ENCODE measurements at places on chromosomes 12 and 14.

- DNase-seq: no peak
Observed at GRCh38 chr12:31887109-31887811, 72.0 kb upstream of the RESF1 start.

- no peak for DNase-seq
Observed at GRCh38 chr14:75547552-75548250, 25.4 kb downstream of the BATF start.

DNA sequence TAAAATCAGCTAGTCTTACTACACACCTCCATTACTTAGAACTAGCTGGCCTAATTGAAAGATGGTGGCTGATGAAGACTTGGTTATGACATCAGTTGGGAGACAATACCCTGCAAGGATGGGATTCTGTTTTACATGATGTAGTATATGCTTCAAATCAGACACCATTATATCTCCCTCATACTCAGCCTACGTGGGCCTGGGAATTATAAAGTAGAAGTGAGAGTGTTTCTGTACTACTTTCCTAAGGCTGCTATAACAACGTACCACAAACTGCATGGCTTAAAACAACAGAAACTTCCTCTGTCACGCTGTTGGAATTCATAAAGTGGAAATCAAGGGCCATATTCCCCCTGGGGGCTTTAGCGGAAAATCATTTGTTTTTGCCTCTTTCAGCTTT, 190.4 kb downstream of the PAH start:
- DNase-seq: no peak

DNA sequence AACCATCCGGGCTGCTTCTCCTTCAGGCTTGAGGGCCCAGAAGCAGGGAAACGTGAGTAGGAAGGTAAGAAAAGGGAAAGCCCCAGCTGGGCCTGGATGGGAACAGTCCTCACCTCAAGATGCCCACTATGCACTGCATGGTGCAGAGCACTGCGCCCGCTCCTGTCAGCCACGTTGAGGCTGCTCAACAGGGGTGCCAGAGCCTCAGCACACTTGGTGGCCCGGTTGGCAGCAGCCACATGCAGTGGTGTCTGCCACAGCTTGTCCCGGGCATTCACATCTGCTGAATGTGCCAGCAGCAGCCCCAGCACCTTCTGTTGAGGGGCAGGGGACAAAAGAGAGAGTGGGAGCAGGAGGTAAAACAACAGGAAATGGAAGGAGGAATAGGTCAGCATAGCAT, 2.5 kb downstream of the ANKRD52 start:
- peak; percentile 13 for DNase-seq
